Kidney glomerular epithelial cell (primary cell): ENCODE measurements at places on chromosomes 6 and 20.
A peak's percentile ranks its signal among the peaks of the same experiment; 100 is the strongest.

DNA sequence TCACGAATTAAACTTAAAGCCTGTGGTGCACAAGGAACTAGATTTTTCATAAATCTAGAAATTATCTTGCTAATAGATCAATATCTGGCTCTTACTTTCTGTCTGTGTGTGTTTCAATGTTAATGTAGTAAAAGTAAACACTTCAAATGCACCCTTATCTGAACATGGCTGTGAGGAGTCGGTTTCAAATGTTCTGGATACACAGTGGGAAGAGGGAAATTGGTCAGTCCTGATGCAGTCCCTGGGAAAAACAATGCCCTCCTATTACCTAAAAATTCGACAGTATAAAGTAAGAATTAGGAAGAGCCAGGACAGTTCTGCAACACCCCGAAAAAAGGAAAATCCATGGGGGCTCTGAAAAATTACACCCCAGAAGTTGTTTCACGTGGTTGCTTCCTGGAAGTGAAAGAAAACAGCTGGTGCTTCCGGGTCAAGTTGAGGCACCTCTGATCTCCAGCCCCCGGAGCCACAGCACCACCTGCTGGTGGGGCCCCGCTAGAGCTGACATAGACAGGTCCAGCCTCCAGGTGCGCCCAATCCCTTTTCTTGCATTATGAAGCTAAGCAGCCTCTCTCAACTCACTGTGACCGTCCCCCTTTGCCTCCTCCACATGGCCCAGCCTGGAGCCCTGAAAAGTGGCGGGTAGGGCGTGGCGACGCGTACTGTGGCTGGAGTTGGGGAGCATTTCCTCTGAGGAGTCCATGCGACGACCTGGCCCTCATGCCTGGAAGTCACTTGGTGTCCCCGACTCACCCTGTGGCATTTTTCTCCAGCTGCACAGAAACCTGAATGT is 8.3 kb downstream of the SEMG2 start:
- no peak for DNase-seq

- DNase-seq, result no peak
Observed at GRCh38 chr6:168216117-168216516, 103.5 kb downstream of the DACT2 start.

- DNase-seq, result no peak
Observed at GRCh38 chr6:503610-504362, 112.2 kb downstream of the IRF4 start.

DNA sequence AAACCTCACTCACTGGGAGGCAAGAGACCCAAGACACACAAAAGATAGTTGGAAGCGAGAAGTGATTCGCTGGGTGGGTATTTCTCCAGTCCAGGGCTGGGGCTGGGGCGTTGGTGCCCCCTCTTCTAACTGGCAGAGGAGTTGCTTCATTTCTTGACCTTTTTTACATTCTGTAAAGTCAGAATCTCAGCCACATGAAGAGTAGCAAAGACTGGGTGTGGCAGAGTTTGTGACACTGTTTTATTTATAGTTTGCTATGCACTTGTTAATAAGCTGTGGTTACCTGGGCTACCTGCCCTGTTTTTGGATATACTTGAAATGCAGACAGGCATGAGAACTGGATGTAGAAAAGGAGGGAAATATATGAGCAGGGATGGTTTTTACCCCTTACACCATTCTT is 42.3 kb downstream of the IL20RA start:
- DNase-seq, result no peak

DNA sequence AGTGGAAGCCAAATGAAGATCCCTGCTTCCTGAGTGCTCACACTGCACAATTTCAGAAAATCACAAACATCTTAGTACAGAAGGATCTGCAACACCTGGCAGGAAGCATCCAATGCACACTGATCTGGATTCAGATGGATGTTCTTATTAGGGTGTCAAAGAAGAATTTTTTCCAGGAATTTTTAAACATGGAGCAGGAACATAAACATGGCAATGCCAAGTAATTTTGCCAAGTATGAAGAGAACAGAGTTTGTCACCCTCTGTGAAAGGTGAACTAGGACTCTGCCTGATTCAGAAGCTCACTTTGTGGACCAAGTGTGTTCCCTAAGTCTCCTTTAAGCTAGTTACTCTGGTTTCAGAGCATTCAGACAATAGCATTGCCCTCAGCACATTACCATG is 208.5 kb downstream of the EPHA7 start:
- no peak for DNase-seq

GRCh38 chr6:53727748-53728147 is 62.2 kb upstream of the KLHL31 start:
- no peak for DNase-seq

DNA sequence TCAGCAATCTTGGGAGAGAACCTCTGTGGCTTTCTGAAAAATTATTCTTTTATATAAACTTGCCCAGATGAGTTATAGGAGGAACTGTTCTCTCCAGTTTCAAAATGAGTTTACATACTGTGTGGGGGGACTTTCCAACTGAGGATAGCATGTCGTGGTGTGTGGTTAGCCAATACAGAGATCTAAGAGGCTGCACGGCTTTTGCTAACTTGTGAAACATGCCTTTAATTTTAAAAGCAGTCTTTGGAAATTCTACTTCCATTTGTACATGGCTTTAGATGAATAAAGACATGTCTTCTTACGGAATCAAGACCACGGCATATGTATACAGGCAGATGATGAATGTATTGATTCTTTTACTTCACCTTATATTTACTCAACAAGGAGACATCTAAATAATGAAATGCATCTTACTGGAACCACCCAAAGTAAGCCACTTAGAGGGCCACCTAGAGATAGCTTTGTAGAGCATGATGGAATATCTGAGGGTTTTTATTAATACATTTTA is 39.8 kb downstream of the HIVEP1 start:
- peak; percentile 28 for DNase-seq

DNA sequence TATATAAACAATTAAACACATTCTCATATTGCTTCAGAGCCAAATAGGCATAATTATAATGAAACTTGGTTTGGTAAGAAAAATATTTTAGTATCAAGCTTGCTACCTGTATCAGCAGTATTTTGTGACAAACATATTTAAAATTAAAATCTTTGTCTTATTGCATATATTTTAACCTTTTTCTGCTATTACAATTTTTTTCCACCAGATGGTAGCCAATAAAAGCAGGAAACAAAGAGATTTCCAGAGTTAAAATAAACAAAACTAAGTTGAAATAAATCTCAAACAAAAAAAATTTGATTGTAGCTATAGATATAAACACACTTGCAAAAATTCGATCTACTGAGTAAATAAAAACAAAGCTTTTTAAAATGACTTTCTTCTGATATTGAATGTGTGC is 491.3 kb upstream of the GJE1 start:
- DNase-seq, result no peak

- DNase-seq, result no peak
Observed at GRCh38 chr20:44756011-44756688, 10.5 kb downstream of the KCNK15 start.

- DNase-seq, result no peak
Observed at GRCh38 chr6:13243033-13243432, 85.3 kb downstream of the TBC1D7 start.
